ENCODE measurements at places on chromosomes 5 and 9.
A peak's percentile ranks its signal among the peaks of the same experiment; 100 is the strongest.

GRCh38 chr9:37412431-37413151 is 9.9 kb upstream of the GRHPR start:
- DNase-seq: peak; percentile 60

- DNase-seq: no peak
Observed at GRCh38 chr9:125844611-125845010, 97.4 kb downstream of the PBX3 start.

DNA sequence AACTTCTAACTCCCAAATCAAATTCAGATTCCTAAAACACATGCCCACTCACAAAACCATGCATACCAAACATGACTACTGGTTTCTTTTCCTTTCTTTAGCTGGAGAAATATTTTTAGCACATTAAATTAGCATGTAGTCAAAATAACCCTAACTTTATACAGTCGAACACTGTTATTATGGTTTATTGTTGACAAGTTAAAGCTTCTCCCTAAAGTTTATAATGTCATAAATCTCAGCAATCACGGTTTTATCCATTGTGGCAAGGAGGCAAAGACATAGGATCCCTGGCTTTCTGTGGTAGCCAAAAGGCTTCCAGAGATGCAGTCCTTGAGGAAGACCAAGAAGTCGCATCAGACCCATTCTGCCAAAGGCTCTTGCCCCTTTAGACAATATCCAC is 27.5 kb downstream of the ARL15 start:
- DNase-seq: no peak

GRCh38 chr5:145830594-145830993 is 4.5 kb downstream of the PRELID2 start:
- DNase-seq: no peak

DNA sequence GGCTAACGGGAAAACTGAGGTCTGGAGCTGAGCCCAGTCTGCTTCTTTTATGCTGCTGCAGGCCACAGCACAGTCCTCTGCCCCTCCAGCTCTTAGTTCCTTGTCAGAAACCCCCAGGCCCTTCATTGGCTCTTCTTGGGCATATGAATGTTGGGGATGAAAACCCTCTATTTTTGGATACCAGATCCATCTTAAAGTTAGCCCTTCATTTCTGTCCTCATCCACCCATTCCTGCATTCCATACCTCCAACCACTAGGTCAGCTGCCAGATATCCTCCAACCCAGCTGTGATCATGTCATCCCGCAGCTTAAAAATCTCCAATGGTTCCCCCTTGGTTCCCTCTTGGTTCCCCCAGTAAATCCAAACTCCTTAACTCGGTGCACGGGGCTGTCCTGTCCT is 1.8 kb upstream of the SLC25A51 start:
- DNase-seq: peak; percentile 8

GRCh38 chr9:91315191-91315590 is 46.5 kb downstream of the AUH start:
- DNase-seq: peak; percentile 38

- DNase-seq: no peak
Observed at GRCh38 chr9:117779760-117780159, 75.6 kb downstream of the TLR4 start.

- peak; percentile 41 for DNase-seq
Observed at GRCh38 chr5:179370490-179371120, 25.3 kb upstream of the ADAMTS2 start.

DNA sequence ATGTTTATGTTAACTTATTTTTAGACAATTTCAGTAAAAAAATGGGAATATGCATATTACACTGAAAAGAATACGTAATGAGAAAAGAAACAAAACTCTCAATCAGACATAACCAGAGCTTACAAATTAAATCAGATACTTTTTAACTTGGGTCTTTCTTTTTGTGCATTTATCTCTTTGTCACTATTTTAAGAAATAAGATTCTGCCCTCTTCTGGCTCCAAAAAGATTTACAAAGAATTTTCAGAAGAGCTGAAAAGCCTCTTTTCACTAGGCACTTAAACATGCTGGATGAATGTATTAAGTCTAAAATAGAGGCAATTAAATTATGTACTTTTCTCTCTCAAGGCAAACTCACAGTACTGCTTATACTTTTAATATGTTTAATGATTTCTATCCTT is 55.5 kb downstream of the CEP120 start:
- DNase-seq: no peak

GRCh38 chr9:13606586-13606985 is 327.1 kb upstream of the MPDZ start:
- no peak for DNase-seq

DNA sequence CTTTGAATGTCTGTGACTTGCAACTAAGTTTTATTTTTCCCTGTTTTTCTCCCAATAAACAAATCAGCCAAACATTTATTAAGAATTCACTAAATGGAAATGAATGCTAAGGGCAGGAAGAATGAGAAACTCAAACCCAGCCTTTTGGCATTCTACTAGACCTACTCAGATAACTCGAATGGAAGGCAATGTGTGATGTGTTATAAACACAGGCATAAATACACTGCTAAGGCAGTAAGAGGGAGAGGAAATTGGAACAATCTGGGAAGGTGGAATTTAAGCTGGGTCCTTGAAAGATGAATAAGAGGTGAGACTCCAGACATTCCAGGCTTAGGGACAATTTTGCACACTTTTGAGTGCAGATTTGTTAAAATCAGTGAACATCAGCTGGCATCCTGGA is 34.7 kb downstream of the MARCHF3 start:
- no peak for DNase-seq

DNA sequence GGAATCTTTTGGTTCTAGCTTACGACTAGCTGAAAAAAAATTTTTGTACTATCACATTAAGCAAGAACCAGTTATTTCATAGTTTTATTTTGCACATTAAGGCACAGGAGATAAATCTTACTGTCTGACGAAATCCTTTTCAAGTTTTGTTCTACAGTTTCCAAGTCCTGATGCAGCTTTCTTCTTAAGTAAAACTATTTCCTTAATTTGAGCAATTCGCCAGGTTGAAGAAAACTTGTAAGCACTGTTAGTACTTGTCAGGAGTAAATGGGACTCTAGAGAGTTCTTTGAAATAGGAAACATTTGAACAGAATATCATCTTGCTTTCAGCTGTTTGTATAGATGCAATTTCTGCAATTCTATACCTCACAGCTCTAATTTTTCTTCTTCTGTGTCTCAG is 318.8 kb upstream of the ELAVL2 start:
- DNase-seq: no peak
